Kidney glomerular epithelial cell (primary cell): ENCODE measurements at places on chromosomes 12 and 14.

DNA sequence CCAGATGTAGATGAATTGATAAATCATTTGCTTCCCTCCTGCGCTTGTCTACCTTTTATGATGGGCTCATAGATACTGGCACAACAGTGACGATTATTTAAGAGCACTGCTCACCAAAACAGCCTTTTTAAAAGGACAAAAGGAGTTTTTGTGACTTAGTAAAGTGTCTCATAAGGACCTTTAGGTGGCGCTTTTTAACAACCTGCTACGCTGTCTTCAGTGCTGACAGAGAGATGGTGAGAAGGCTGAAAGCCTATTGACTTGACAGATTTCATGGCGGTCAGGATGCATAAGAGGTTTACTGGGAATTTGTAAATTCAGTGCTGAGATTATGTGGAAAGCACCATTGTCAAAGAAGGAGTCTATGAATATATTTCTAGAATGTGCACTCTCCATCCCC, 87.6 kb downstream of the SLC15A5 start:
- no peak for DNase-seq

- DNase-seq, result no peak
Observed at GRCh38 chr14:73802431-73803188, 49.0 kb upstream of the PTGR2 start.

GRCh38 chr12:44696542-44696941, 179.6 kb downstream of the NELL2 start:
- no peak for DNase-seq

DNA sequence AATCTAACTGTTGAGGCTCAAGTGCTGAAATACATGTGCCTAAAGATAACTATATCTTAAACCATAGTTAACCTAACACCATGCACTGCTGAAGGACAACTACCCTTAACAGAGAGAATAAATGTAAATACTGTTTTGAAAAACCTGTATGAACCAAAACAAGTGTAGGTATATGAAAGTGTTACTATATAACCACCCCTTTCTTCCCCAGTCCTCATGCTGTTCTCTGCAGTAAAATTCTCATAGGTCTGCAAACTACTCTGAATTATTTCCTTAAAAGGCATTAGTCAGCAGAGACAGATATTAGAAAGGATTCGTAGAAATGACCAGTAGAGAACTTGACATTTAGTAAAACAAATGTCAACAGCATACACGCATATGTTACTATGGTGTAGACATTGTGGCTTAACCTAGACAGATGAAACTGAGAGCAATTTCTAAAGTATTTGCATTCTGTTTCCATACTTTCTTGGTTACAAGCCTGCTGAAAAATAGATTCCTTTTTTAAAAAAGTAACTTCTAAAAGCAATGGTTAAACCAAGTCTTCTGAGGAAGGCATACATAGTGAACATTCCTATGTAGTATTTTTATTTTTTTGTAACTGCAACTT, 13.9 kb downstream of the CSRP2 start:
- DNase-seq, result no peak

- DNase-seq, result peak; percentile 62
Observed at GRCh38 chr14:98182393-98183055, 1089.5 kb downstream of the BCL11B start.
